Forelimb muscle (tissue), 1 donor: ENCODE measurements at places on chromosomes 2 and 18.
A peak's percentile ranks its signal among the peaks of the same experiment; 100 is the strongest.

GRCh38 chr2:74425523-74425922 is 4.0 kb downstream of the WDR54 start:
- no peak for DNase-seq

DNA sequence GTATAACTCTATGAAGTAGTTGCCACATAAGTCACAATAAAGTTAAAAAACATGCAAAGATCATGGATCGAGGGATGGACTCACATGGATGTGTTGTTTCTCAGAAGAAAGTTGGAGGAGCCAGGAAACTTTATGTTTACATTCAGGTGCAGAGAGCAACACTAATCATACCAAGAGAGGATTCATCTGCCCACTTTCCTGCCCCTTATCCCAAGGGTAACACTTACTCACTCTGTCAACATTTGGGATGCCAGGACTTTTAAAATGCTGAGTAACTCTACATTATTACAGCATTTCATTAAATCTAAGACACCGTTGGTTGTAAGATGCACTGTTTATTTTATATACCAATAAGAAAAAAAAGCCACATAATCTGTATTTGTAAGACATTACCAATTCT is 170.4 kb downstream of the KCNE4 start:
- no peak for DNase-seq

DNA sequence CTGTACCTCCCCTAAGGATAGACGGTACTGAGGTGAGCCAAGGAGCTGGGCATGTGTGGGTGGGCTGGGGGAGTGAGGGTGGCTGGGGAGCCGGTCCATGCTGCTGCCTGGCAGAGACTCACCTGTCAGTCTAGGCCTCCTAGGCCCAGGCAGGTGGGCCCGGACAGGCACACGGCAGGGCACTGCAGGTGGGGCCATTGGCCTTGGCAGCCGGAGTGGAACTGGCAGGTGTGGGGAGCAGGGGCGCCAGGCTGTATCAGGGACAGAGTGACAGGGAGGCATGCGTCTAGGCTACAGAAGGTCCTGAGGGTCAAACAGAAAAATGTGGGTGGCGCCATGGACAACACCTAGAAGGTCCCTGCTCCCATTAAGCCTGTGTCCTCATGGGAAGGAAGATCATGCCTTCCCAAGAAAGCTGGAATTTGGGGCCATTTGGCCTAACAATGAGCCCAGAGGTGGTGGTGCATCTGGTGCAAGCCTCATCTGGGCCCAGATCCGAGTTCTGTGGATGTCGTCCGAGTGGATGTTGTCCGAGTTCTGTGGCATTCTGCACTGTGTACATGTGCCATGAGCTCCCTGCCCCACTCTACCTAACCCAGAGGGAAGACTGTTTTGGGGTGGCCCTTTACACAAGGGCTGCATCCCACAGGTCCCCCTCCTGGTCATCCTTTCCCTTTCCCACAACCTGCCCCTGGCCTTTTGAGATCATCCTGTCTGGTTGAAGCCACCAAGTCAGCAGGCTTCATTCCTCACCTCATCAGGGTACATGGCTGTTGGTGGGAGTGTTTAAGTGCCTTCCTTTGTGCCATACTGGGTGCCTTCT is 249.7 kb downstream of the GLI2 start:
- no peak for DNase-seq

- DNase-seq: peak; percentile 49
These were observed 46.2 kb downstream of the TWSG1 start for GRCh38 chr18:9380621-9381395.

GRCh38 chr18:62957885-62958472 is 242.6 kb downstream of the PHLPP1 start:
- no peak for DNase-seq

DNA sequence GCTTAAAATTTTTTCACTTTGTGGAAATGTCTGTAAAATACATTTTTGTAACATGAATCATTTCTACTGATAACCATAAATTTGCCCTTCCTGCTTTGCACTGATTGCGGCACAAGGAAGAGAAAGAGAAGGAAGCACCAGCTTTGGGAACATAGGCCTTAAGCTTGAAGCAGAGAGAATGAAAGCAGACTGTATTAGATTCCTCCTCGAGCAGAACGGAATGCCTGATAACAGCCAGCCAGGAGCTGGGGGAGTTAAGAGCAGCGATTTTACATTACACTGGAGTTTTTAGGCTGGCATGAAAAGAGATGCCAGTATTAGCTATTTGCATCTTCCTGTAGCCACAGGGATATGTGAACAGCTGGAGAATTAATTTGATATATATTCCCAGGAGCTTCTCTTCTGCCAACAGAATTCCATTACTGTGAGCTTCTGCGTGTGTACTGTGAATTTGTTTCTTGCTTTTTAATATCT is 33.5 kb downstream of the CRIM1 start:
- DNase-seq: no peak
